ENCODE measurements at places on chromosomes 12 and 14.
A peak's percentile ranks its signal among the peaks of the same experiment; 100 is the strongest.

- no peak for DNase-seq
Measured at GRCh38 chr12:110860833-110861296, 14.1 kb downstream of the CCDC63 start.

GRCh38 chr14:80638620-80639515 lies 302.7 kb downstream of the CEP128 start:
- DNase-seq: no peak

- no peak for DNase-seq
Measured at GRCh38 chr12:127771546-127771945, 495.4 kb upstream of the TMEM132C start.

DNA sequence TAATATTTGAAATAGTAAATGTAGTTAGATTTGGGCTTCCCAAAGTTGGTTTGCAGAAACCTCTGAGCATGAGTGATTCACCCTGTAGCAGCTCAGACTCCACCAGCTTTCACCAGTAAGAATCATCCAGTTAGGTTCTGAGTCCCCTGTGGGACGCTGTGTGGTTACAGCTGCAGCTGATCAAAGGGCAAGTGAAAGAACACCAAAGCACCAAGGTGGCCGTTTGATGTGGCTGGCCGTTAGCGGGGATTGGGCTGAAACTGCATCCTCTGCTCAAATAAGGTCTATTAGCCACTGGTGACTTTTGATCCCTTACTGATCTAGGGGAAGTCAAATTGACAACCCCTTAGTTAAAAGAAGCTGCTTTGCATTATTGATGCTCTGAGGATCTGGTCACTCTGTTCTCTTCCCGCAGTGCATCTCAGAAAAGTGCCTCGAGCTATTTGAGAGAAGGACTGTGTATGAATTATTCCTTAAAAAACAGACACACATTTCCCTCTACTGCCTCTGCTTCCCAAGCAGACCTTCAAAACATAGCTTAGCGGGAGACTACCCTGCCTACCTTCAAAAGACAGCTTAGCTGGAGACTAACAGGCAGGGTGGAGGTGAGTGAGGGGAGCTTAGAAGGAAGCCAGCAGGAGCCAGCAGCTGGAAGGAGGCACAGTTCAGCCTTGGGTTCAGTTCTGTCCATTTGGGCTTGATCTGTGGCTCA lies 3.7 kb downstream of the ABHD12B start:
- DNase-seq: no peak

- no peak for DNase-seq
Measured at GRCh38 chr14:72049462-72049861, 117.2 kb downstream of the RGS6 start.

- DNase-seq: no peak
Measured at GRCh38 chr14:24206260-24207103, 986 bp downstream of the TSSK4 start.

DNA sequence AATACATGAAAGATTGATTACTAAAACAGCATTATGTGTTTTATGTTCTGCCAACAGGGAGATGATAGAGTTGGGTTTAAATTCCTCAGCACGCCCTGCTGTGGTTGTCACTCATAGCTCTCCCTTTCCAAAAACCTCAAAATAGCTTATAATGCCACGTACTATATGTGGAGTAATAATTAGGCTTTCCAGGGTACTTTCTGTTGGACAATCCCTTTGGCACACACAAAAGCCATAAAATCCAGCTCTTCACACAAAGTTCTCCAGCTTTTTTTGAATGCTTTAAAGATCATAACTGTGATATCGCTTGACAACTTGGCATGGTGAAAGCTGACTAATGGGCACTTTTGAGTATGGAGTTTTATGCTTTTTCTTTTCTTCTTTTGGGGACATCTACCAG lies 145.3 kb upstream of the DCN start:
- DNase-seq: no peak

DNA sequence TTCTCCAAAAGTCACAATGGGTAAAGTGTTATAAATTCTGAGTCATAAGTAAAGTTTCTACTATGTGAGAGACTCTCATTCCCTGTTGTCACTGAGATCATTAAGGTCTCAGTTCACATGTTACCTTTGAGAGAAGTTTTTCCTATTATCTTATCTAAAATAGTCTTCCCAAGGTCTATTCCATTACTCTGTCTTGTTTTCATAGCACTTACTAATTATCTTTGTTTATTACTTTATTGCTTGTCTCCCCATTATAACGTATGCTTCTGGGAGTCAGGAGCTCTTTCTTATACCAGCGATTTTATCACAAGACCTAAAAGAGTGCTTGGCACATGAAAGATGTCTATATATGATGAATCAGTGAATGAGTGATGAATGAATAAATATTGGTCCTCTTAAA lies 1001.9 kb downstream of the DIO2 start:
- no peak for DNase-seq

GRCh38 chr12:120702637-120703036 lies 7.6 kb upstream of the UNC119B start:
- no peak for DNase-seq

DNA sequence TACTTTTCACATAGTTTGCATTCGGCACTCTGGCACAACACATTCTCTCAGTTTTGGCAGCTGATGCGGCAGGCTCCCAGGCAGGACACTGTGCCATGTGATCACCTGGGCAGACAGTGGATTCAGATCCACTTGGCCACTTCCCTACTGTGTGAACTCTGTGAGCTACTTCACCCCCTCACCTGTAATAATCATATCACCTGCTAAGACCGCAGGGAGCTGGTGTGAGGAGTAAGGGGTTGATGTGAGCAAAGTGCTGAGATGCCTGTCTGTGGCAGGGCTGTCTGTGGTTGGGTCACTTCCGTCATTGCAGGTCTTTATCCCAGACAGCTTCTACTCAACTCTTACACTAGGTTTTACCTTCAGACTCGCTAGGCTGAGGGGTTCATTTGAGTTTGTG lies 50.4 kb upstream of the AMN start:
- no peak for DNase-seq

- peak; percentile 12 for DNase-seq
Measured at GRCh38 chr12:123389560-123390351, 5.8 kb downstream of the KMT5A start.

DNA sequence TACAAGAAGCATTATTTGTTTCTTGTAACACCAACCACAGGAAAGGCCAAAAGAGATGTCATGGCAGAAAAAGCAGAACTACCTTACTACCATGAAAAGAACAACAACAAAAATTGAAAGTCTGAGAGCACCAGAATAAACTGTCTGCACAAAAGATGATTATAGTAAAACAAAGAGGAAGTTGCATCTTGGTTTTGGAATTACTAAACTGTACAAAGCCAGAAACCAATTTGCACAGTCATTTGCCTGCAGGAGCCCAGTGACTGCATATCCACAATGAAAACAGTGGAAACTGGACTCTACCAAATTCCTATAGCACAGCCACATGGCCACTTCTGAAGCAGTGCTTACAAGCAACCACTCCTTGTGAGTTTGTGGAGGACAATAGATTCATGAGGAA lies 276.2 kb downstream of the SSPN start:
- no peak for DNase-seq

DNA sequence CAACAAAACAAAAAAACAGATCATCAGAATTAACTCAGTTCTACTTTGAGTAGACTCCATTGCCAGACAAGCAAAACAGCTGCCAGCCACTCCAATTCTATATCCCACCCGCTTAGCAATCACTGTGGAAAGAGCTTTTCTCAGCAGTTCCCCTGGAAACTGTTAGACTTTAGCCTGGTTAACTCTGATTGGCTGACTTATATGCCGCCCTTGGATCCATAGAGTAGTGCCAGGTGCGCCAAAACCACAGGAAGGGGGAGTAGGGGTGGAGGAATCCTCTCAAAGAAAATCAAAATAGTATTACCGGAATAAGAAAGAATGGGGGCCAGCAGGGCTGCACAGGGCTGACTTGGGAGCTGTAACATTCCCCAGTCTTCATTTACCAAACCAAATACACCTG lies 5.4 kb upstream of the EML5 start:
- DNase-seq: no peak

- no peak for DNase-seq
Measured at GRCh38 chr12:87618199-87618598, 411.0 kb downstream of the C12orf50 start.

- DNase-seq: no peak
Measured at GRCh38 chr14:48786498-48786897, 799.7 kb downstream of the RPS29 start.

GRCh38 chr14:104363891-104364760 lies 215.4 kb upstream of the C14orf180 start:
- DNase-seq: no peak
